ENCODE measurements at places on chromosomes 3 and 15.

DNA sequence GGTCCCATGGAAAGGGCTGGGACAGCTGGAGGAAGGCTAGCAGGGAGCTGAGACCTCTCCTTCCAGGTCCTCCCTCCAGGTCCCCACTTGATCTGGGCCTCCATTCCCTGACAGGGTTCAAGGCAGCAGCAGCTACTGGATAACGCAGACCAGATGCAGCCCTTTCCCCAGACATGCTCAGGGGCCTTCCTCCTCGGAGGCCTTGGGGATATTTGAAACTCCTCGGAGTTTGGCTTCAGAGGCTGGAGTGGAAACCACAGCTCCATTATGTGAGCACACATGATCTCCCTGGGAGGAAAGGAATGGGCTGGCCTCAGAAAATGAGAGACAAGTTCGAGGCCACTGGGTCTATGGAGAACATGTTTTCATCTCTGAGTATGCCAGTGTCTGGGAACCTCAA is 119.3 kb downstream of the SMAD6 start:
- DNase-seq, result no peak

DNA sequence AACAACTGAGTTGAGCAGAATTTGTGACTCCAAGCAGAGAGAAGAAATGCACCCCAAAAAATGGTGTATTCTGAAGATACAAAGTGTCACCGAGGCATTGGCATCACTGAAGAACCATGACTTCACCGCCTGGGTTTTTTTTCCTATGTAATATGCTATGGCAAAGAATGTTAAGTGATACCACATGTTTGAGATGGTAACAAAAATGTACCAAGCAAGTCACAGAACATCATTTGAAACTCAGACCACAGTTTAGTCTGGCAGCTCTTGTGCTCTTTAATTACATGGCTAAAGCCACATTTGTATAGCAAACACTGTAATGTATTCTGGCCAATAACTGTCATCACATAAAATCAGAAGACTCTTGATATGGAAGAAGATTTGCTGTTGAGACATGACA is 323.5 kb downstream of the ULK4 start:
- DNase-seq, result no peak

DNA sequence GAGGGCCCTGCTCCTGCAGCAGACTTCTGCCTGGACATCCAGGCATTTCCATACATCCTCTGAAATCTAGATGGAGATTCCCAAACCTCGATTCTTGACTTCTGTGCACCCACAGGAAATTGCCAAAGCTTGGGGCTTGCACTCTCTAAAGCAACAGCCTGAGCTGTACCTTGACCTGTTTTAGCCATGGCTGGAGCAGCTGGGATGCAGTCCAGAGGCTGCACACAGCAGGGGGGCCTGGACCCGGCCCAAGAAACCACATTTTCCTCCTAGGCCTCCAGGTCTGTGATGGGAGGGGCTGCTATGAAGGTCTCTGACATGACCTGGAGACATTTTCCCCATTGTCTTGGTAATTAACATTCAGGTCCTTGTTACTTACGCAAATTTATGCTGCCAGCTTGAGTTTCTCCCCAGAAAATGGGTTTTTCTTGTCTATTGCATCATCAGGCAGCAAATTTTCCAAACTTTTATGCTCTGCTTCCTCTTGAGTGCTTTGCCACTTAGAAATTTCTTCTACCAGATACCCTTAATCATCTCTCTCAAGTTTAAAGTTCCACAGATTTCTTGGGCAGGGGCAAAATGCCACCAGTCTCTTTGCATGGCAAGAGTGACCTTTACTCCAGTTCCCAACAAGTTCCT is 11.8 kb upstream of the MYO5A start:
- no peak for DNase-seq

GRCh38 chr15:29844290-29844903 is 22.1 kb upstream of the TJP1 start:
- DNase-seq, result no peak

- no peak for DNase-seq
Measured at GRCh38 chr15:72545156-72545555, 71.0 kb downstream of the ARIH1 start.

DNA sequence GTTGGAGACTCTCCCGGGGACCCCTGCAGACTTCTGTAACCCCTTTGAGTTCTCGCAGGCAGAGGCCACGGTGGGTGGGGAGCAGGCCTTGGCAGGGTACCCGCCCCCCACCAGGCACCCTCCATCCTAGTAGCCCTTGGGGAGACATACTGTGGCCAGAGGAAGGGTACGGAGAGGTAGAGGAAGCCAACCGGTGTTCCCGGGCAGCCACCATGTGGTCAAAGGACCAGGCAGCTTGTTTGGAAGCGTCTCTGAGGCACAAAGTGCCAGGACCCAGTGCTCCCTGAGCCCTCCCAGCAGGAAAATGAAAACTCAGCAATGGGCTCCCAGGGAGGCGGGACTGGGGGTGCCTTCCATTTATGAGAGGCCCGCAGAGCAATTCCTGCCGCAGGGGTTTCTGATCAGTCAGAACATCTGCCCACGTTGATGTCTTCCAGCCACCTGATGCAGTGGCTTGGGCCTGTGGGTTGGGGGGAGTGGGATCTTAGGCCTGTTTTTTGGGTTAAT is 53.0 kb upstream of the CGNL1 start:
- DNase-seq, result no peak

DNA sequence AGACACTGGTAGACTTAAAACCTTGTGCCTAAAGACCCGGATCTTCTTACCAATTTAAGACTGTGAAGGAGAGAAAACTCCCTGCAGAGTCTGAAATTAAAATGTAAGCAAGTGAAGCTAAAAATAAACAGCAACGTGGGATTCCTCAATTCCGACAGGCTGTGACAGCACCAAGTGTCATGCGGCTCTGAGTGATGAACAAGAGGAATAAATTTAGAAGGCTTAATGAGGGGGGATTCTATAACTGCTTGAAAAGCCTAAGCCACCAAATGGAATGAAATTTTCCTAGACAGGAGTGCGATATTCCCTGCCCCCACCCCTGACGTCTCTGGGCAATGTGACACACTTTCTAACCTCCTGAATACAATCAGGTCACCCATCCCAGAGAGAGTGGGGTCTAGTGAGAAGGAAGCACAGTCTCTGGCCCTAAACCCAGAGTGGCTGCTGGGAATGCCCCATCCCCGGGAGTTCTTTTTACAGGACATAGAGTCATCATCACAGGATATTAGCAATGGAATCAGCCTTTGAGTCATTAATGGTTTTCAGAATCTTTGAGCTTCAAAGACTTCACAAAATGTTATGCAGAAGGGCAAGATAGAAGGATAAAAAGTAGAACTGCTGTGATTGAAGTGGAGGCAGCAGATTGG is 114.3 kb downstream of the EDEM1 start:
- DNase-seq, result no peak
